ENCODE measurements at places on chromosomes 4 and X.

DNA sequence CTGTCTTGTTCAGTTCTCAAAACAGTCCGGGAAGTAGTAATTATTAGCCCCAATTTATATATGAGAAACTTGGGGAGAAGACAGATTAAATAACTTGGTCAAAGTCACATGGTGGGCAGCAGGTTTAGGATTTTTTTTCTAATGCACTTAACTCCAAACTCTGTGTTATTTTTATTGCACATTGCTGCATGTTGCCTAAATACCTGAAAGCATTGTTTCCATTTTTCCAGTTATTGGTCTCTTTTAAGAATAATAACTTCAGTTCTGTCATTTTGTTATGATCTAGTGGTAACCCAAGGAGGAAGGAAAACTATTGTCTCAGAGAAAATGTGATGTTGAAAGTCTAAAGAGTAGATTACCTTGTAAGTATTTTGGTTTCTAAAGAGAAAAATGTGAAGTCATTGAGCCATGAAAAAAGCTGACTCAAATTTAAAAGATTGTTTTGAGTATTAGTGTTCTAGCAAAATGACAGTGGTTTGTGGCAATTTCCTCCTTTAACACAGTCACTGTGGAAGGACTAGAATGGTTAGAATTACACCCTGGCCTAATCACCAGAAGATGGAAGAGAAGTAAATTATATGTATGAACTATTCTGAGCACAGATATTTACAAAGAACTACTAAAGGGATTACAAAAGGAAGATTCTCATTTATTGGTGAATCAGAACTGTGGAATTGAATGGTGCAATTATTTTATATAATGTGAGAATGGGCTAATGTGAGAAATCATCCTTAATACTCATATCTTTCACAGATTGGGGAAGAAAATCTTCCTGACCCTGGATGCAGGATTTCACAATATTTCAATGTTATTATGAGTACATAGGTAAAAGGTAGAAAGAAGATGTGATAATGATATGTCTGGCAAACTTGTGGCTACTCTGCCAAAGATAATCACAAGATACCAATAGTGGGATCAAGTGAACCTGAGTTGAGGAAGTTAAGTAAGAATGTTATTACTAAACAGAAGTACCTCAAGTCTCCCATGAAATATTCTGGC, 21.7 kb upstream of the CXCL8 start:
- no peak for DNase-seq

DNA sequence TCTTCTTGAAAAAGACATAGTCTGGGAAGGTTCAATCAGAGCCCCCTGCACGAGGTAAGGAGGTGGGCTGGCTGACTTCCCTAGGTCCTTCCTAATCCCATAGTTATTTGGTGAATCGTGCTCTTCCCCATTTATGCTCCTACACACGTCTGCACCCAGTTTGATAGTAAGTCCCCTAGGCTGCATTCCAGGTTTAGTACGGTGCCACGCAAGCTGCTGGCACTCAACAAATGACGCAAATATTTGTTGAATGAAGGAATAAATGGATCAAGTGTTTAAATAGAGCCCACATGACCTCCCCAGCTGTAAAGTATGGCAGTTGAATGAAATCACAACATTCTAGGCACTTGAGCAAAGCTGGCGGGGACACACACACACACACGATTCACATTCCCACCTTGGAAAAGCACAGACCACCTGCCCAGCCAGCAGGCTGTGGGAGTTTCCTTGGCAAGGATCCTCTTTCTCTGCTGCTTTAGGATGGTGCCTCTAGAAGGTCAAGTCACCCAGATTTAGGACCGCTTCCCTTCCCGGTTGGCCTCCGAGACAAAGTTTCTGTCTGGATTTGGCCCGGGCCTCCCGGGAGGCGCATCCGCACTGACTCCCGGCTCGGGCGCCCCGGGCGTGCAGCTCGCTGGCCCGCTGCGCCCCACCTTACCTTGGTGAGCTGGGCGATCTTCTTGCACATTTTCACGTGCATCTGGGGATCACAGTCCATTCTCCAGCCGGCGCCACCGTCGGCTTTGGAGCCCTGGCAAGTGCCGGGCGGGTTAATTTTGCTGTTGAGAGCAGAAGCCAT, 721 bp downstream of the FAM184B start:
- no peak for DNase-seq

- no peak for DNase-seq
Observed at GRCh38 chrX:40009462-40009851, 88.3 kb downstream of the BCOR start.

GRCh38 chr4:98179951-98180350, 36.7 kb upstream of the STPG2 start:
- no peak for DNase-seq

GRCh38 chr4:158998624-158999023, 104.3 kb upstream of the RAPGEF2 start:
- DNase-seq, result no peak

DNA sequence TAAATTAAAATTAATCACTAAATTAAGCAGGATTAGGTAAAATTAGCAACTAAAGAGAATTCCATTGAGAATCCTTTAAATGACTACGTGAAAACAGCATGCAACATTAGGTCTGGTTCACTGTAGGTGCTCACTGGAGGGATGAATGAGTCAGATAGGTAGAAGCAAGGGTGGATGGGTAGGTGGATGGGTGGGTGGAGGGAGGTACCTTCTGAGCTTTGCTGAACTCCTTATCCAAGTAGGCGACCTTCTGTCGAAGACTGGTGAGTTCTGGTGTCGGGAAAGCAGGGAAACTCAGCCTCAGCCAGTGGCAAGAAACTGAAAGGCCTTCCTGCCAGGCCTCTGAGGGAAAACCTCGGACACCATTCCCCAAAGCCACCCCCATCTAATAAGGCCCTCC, 3.0 kb downstream of the GRIPAP1 start:
- DNase-seq, result no peak

DNA sequence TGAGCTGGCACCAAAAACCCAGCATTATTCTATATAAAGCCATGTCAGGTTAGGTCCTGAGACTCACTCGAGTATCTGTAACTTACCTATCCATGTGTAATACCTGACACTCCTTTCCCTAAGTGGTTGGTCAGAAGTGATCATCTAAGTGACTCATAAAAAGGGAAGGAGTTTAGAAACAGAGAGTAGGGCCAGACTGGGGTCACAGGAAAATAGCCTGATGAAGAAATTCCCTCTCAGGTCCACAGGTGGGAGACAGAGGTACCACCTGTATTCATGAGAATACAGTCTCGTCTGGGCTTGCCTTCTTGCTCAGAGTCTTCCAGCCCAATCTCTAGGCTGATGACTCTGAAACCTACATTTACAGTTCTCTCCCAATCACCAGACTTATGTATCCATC, 161.8 kb upstream of the MAP3K15 start:
- no peak for DNase-seq

DNA sequence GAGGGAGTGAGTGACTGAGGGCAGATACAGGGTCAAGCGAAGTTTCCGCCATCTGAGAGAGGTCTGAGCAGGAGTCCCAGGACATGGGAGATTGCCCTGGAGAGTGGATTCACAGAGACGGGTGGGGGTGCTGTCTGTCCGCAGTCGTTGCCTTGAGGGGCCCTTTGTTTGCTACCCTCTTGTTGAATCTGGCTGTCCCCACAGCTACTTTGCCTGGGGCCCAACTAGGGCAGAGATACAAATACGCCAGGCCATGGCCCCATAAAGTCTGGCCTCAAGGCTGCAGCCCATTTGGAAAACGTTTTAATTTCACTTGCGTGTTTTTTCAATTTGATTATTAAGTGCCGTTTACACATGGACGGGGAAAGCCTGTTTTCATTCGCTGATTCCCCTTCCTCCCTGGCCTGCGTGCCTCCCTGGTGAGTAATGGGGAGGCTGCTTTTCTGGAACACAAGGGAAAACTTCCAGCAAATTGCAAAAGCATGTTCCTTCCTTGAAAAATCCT, 134.4 kb downstream of the SMIM20 start:
- DNase-seq, result no peak

- DNase-seq, result no peak
Observed at GRCh38 chr4:152246659-152247058, 289.2 kb downstream of the FBXW7 start.

DNA sequence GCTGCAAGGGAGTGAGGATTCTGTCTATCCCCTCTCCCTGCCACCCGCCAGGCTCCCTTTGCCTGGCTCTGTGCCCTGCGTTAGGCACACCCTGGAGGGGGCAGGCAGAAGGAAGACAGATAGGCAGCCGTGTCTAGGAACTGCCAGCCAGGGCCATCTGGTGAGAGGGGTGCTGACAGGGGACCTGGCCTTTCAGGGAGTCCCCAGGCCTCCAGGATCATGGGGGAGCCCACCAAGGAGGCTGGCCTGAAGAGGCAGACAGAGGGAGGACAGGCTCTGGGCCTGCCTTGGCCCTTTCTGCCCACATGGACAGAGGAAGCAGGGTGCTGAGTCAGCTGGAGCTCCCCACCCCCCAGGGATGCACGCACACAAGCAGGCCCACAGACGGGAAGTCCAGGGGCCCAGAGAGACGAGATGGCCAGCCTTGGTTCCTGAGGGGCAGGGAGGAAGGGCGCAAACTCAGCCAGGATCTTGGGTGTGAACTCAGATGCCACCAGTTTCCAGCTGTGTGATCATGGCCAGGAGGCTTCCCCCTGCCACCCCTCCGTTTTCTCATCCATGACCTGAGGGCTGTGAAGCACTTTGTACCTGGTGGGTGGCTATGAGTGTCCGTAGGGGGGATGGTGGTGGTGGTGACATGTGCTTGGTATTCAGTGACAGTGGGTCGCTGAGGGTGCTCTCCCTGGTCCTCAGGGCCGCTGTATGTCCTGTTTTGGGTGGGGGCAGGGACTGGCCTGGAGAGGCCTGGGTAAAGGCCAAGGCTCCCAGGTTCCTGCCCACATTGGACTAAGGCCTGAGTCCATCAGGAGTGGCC, 1.8 kb downstream of the SH3BP2 start:
- no peak for DNase-seq

DNA sequence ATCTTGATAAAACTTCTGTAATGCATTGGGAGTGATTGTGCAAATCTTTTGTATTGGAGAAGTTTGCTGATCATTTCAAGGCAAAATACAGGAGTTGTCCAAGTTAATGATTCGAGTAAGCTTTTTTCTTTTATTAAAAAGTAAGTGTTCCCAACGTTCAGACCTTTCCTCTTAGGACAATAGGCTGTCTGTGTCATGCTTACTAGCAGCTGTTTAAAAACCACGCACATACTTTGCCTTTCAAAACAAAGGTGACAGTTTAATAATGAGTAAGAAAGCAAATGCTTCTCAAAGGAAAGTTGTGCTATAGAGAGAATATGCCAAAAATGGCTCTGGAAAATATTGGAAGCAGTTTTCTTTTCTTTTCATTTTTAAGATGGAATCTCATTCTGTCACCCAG, 11.2 kb downstream of the TRAPPC11 start:
- DNase-seq, result no peak

GRCh38 chrX:41692162-41692749, 3.5 kb downstream of the GPR34 start:
- DNase-seq, result no peak

DNA sequence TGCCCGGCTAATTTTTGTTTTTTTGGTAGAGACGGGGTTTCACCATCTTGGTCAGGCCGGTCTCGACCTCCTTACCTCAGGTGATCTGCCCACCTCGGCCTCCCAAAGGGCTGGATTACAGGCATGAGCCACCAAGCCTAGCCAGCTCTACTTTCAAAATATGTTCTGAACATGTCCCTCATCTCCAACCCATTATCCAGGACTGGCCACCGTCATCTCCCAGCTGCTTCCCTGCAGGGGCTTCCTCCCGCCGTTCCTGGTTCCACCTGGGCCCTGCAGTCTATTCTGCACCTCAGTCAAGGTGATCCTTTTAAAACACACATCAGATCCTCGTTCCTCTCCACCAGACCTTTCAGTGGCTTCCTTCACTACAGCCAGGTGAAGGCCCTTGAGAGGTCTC, 80.9 kb upstream of the NKX1-1 start:
- no peak for DNase-seq

- DNase-seq, result no peak
Observed at GRCh38 chr4:37827030-37827685, 672 bp downstream of the PGM2 start.

- DNase-seq, result no peak
Observed at GRCh38 chr4:6198768-6199421, 1.5 kb downstream of the JAKMIP1 start.

DNA sequence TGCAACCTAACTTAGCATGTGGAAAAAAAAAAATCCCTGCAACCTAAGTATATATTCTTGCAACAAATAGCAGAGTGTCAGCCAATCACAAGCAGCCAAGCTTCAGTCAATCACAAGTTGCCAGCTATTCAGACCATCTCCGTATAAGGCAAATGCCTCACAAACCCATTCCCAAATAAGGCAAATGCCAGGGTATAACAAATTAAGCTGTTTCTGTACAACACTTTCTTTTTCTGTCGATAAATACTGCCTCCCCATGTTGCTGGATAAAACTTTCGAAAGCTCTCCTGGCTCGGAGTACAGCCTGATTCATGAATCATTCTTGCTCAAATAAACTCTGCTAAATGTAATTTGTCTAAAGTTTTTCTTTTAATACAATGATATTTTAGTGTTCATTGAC, 460.7 kb upstream of the SMIM31 start:
- no peak for DNase-seq

DNA sequence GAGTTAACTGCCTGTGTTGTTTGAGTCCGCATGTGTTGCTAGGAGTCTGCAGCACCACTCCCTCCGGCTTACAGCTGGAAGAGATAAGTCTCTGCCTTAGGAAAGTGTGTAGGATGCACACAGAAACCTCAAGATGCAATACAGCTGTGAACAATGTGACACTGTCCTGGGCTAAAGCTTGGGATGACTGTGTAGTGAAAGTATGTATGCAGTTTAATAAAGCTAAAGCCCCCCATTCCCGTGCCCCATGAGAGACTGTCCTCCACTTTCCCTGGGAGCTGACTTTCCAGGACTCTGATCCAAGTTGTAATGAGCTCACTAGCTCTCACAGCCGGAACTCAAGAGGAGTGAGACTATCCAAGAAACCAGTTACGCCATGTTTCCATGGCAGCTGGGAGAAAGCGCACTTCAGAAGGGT, 156.6 kb upstream of the FTHL17 start:
- no peak for DNase-seq

DNA sequence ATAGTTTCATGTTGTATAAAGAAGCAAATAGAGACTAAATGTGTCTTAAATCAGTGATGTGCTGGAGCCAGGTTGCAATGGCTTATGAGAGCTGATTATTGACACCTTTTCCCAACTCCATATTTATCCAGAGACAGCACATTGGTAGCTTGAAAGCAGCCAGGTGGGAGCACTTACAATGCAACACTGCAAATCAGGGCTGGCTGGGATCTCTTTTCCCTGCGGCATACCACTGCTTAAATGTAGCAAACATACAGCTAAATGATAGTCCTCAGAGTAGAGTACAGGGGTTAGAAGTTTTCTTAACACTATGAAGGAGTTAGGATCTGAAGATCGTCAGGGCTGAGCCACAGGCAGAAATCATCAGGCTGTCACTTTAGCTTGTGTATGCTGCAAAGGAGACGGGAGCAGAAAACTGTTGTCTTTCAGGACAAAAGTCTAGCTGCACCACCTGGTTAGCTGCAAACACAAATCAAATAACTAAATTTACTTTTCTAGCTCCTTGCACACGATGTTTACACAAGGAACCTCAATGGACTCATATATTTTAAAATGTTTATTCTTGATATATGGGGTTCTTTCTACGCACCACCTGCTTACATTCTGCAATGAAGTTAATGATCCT, 527.3 kb downstream of the TLL1 start:
- no peak for DNase-seq

All from cerebellar nuclear complex (tissue), 1 donor.